ENCODE measurements at places on chromosomes 11 and 22.

DNA sequence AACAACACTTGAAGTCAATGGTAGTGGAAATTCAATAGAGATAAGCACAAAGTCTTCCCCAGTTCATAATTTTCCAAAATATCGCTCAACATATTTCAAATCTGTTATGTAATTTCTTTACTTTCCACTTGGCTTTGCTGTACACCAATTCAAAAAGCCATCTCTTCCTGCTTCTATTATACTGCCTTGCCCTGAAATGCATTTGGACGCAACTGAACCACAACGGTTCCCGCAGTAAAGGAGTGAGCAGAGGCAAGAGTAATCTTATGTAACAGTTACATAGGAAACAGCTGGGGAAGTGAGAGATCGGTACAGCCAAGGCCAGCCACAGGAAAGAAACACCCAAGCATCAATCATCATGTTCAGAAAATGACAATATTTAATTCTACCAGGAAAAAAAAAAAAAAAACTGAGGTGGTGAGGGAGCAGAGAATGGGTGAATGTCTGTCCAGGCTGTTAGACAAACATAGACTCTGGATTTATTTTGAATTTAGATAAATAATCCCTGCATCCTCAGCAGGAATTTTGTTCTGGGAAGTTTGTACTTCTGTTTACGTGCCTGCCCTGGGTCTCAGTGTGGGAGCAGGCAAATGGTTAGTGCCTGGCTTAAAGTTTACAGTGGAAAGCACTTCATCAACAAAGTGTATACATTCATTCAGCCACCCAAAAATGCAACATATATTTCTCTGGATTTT, 392.2 kb downstream of the ETS1 start:
- ATAC-seq: peak; percentile 48

GRCh38 chr11:112226831-112227401, 688 bp downstream of the PTS start:
- peak; percentile 70 for ATAC-seq

GRCh38 chr11:64720167-64720566, 2.8 kb downstream of the NRXN2 start:
- no peak for ATAC-seq

DNA sequence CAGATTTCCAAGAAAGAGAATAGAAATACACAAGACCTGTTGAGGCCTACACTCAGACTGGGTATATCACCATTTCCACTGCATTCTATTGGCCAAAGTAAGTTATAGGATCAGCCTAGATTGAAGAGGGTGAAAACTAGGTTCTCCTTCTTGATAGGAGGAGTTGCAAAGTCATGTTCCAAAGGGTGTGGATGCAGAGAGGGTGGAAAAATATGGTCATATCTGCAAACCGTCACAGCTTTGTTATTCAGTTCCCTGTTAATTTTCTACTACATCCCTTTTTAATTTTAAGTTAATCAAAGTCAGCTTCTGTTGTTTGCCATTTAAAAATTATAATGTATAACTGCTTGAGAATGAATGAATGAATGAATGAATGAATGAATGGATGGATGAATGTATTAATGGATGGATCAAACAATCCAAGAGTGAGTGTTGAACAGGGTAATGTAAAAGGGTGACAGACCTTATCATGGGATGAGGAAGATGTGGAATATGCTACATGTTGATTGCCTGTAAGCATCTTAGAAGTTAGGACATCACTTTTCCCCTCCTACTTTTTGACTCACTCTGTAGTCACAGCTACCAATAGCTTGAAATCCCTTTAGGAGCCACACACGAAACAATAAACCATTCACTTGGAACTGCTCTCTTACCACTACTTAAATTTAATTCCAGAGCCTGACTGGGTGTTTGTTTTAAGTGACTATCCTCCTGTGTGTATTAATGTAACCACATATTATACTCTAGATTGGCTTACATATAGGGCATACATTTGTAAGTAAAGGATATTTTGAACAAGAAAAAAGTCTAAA, 121.5 kb downstream of the CCDC34 start:
- no peak for ATAC-seq

GRCh38 chr11:60915248-60915914, 1.4 kb downstream of the TMEM109 start:
- ATAC-seq: peak; percentile 54

DNA sequence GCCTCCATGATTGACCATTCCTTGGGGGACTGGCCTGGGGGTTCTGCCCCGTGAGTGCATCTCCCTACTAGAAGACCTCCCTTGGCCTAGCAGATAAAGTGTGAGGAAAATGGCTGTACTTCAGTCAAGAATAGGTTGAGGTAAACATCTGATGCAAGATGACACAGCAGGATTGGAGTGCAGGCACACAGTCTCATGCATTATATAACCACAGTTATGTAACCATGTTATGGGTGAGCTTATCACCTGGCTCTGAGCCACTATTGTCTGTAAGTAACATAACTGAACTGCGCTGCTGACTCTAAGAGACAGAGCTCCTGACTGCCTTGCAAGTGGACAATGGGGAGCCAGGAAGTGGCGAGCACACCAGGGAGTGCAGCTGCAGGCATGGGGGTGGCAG, 378.7 kb upstream of the ANO5 start:
- ATAC-seq: no peak

All from activated CD4-positive, CD25-positive, alpha-beta regulatory T cell treated with anti-CD3 and anti-CD28 coated beads, Interleukin-2, amount 50 U/mL, for 24 hours (primary cell).